Inflammatory macrophage (primary cell): ENCODE measurements at places on chromosomes 2 and 18.

DNA sequence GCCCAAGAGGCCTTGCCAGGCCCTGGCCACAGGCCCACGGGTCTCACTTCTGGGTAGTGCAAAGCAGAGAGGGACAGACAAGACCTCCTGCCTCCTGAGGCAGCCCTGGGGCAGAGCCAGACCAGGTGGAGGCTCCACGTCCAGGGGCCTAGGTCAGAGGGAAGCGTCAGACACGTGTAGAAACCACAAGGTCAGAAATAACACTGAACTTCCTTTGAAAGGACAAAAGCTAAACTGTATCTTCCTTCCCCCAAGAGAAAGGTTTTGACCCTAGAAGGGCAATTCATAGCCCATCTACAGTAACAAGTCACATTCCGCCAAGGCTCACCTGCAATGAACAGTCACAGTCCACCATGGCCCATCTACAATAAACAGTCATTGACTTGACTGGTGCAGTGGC lies 17.9 kb downstream of the SDC1 start:
- DNase-seq: no peak

DNA sequence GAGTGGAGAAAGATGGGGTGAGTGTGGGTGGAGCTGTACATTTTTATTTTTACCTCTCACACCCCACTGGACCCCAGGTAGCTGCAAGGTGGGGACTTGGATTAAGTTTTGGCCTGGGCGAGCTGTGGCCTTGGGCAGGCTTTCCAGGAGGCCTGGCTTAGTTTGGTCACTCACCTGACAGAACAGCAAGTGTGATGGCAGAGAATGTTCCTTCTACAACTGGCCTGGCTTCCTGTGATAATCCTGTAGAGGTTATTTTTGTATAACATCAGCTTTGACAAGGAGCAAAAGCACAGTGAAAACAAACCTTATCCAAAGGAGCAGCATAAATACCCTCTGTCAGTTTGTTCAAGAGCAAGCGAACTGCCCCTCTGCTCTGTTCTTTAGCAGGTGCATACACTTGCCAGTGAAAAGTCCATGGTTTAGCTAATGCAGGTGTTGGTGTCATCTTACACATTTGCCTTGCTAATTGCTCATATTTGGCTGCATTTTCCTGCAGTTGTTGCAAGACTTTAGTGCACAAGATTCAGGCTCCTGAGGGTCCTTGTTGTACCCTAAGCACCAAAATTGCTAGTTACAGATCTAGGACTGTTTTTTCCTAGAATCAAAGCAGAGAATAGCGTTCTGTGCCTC lies 6.3 kb downstream of the THNSL2 start:
- no peak for DNase-seq

DNA sequence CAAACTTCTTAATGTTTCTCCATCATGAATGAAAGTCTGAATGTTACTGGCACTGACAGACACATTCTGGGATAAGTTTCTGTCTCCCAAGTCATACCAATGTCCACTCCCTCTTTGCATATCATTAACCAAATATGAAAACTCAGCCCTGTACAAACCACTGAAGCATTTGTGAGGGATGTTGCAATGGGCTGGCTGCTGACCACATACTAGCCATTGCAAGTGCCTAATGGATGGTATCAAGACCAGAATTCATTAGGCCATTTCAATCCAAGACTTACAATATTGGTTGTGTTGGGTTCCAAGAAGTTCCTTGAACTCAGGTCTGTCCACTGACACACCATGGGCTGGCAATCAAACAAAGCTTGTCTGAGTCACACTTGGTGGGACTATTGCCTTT lies 73.8 kb downstream of the CBLN2 start:
- no peak for DNase-seq

GRCh38 chr2:85394976-85395375 lies 15.2 kb downstream of the CAPG start:
- no peak for DNase-seq

- DNase-seq: peak; percentile 93
Measured at GRCh38 chr2:96536445-96537065, at the start of gene ARID5A. ARID5A (plus strand) TSS chr2:96536752; CDS start chr2:96536827, 75 bp downstream.

DNA sequence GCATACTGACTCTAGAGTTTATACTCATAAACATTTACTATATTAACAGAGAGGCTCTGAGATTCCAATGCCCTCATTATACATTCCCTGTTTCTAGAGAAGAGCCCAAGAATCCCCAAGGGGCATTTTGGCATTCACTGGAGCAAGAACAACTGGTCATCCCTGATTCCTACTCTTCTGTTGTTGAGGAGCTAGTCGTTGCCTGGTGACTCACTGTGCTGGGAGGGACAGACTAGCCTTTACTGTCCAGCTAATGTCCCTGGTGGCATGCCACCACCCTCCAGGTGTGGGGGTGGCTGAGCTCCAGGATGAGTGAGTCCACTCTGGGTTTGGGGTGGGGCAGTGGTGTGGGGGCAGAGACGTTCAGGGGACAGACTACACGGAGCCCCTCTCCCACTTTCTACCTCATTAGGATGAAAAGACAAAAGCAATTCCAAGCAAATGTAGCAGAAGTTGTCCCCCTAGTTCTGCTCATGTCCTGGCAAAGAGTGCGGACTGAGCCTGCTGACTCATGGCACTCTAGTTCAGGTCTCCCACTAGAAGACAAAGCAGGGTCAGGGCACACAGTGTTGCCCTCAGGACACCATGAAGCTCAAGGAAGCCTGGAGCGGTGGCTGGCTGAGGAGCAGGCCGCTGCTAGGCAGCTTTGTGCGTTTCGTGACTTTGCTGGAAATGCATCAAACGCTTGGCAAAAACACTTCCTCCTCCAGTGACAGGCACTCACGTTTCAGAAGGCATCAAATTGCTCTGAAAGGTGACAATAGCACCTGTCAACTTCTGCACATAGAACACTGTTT lies 49.4 kb downstream of the RHOB start:
- no peak for DNase-seq

DNA sequence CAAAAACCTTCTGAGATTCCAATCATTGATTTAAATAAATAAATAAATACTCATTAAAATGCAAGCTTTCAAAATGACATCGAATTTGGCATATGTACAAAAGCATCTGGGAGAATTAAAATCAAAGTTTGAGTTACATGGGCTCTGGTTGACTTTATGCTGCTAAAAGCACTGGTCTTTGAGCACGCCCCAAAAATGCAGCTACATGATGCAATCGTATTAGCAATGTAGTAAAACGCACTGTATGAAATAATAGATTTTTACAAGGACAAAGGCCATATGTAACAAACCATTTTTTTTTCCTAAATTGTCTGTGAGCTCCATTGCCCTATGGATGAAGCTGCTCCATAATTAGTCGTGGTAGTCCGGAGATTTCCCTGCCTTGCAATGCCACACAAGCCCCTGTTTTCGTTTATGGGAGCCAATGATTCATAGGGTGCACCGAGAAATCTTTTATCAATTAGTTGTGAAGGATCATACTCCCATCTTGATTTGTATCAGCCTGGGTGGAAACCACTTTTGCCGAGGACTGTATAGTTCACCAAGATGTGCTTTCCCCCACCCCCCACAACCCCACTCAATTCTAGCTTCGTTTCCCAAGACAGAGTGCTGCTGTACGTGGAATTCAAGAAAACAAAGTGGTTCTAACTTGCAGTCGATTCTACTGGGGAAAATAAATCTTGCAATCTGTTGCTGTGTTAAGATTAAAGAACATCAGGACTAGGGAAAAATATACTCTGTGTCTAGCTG lies 268.4 kb downstream of the IRS1 start:
- no peak for DNase-seq

- no peak for DNase-seq
Measured at GRCh38 chr2:155830351-155830750, 502.2 kb downstream of the NR4A2 start.

DNA sequence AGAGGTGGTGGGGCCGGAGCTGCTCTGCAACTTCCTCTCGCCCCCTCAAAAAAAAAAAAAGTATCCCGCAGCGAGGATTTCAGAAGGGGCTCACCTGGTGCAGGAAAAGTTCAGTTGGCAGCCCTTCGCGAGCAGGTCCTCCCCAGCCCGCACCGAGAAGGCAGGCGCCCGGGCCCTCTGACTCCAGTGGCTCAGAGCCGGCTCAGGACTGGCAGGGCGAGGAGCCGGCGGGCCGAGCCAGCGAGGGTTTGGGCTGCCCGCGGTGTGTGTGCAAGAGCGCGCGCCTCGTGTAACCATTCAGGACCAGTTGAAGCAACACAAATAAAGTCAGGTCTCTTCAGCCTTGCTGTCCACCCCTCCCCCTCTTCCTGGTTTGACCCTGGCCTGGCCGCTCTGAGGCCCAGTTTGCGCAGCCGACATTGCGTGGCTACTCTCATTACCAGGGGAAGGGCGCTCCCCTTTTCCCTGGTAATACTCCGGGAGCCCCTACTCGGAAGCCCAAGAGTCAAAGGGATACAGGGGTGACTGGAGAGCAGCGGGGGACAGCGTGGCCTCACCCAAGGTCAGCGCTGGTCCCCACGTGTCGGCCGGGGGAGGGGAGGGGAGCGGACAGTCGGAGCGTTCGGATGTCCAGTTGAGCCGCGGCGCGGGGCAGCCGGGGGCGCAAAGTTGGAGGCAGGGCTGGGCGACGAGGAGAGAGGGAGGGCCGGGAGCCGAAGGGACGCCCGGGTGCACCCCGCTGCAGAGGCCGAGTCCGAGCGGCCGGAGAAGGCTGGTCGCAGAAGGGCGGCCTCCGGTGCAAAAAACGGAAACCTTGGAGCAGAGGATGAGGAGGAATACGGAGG lies 12.3 kb downstream of the EN1 start:
- DNase-seq: no peak

DNA sequence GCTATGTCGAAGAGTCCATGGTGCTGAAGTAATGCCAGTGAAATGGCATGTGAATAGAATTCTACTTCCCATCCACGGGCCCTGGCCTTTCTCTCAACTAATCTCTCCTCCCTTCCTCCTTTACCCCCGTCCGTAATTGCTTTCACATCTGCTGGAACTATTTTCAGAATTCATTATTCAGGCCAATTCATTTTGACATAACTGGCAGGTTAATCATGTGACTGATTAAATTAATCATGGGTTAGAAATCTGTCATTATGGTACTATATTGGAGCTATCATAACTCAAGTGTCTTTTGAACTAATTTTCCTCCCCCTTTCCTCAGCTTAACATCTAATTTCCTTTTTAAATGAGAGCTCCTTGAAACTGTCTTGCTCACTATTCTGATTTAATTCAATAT lies 66.9 kb downstream of the ZDBF2 start:
- DNase-seq: no peak

- DNase-seq: peak; percentile 68
Measured at GRCh38 chr2:8544171-8544785, 137.6 kb upstream of the ID2 start.

GRCh38 chr18:54991981-54992380 lies 32.7 kb upstream of the CCDC68 start:
- no peak for DNase-seq

GRCh38 chr18:80231616-80232015 lies 15.7 kb downstream of the PARD6G start:
- DNase-seq: no peak

- DNase-seq: peak; percentile 18
Measured at GRCh38 chr2:156396126-156396525, 40.1 kb upstream of the GPD2 start.

DNA sequence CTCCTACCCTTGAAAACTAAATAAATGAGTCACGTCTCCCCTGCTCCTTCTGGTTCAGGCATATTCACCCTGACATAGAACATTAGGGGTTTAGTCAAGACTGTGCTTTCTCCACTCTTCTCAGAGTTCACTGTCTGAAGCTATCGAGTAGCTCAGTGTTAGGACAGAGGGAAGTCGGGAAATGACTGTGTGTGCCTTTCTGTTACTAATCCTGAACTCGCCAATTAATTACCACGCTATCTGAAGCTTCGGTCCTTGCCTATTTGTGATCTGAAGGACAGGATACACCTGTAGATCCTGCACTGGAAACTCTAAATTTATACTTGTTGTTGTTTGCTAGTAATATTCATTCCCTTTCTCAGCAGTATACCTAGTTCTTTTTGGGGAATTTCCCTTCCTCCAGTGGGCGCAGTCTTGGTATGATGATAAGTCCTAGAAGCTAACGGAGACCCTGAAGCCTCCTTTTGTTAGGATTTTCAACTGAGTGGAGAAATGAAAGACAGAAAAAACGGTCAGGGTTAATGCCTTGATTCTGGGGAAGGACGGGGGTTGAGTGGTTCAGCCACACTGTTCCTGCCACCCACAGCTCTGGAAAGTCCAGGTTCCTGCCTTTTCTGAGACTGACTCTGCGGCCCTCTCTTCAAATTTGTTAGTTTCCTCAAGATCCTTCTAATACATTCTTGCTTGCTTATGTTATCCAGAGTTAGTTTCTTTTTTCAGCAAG lies 218.0 kb downstream of the DLGAP1 start:
- DNase-seq: no peak

GRCh38 chr2:203112342-203112741 lies 97.7 kb downstream of the NBEAL1 start:
- no peak for DNase-seq

GRCh38 chr2:105072039-105072438 lies 34.2 kb downstream of the MRPS9 start:
- DNase-seq: no peak

DNA sequence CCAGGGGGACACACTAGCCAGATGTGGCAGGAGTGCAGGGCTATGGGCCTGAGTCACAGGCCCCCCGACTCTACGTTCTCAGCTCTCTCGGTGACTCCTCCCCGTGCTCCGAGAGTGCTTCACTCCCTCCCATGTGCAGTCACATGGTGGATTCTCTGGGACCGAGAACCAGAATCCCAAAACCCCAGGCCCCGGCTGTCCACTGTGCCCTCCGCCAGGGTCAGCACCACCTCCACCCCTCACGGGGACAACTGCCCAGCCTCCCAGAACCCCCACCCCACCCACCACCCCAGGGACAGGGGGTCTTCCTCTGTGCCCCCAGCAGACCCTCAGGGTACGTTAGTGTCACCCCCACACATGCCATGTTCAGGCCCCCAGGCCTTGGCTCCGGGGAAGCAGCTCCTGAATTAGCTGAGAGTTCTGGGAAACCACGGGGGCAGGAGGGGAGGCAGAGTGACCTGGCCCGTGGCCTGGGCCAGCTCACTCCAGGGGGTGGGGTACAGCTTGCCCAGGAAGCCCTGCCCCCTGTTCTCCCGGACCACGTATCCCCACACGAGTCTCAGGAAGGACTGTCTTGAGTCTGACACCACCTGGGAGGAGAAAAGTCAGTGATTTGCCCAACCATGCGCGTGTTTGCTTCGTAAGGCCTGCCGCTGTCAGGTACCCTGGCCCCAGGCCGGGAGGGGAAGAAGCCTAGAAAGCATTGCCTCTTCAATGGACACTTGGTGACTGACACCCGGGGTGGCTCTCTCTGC lies 4.4 kb downstream of the RAMP1 start:
- no peak for DNase-seq

DNA sequence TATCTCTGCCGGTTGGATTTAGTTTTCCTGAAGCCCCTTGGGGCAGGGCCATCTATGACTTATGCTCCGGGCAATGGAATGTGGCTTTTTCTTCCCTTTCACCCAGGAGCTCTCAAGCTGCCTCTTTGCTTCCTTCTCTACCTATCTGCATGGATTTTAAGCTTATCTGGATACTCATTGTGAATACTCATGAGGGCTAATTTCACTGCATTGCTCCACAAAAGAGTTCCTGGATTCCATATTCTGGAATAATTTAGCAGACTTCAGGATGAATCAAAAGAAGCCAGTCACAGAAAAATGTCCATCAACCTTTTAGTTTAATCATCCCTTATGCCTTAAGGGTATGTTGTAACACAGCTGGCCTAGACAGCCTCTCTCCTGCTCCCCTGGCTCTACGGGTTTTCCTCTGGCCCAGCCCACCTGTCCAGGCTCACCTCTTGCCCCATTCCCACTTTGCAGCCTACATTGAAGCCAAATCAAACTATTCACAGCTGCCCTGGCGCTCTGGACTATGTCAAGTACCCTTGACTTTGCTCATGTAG lies 122.8 kb upstream of the RMDN2 start:
- no peak for DNase-seq
